Body of pancreas (tissue), 4 donors: ENCODE measurements at places on chromosomes 1 and 21. TPM values are rescaled to one million over a fixed set of nuclear protein-coding genes. Genes with fewer than 3 reads are reported as not detected.

DNA sequence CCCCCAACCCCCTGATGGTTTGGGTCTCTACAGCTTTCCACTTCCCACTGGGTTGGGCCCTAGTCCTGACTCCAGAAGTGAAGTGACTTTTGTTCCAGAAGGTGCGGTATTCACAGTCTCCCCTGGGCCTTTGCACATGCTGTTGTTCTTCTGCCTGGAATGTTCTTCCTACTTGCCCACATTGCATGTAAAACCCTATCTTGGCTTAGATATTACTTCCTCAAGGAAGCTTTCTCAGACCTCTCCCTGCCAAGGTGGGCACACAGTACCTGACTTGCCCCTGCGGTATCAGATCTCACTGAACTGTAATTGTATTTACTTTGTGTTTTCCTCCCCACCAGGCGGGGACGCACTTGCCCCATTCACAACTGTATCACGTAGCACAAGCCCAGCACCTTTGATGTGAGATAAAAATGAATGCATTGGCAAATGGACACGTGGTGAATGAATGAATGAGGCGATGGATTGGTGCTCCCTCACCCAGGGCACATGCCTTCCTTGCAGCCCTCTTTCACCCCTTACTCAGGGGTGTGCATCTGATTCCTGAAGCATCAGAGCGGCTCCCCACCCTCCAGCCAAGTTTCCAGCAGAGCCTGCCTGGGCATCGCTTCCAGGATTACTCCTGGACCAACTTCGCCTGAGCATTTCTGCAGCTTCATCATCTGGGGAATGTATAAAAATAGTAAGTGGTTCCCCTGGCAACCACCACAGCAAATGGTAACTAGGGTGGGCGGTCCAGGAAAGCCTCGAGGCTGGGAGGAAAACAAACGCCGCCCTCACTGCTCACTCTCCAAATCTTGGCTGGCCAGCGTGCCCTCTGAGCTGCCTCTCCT is 19.8 kb downstream of the NENF start:
- no peak overlapping the region for H3K27ac ChIP-seq
- no peak for DNase-seq
- H3K4me1 ChIP-seq: peaks cover 7% of the 10 kb centered on the region
- H3K4me3 ChIP-seq: no peak overlapping the region

DNA sequence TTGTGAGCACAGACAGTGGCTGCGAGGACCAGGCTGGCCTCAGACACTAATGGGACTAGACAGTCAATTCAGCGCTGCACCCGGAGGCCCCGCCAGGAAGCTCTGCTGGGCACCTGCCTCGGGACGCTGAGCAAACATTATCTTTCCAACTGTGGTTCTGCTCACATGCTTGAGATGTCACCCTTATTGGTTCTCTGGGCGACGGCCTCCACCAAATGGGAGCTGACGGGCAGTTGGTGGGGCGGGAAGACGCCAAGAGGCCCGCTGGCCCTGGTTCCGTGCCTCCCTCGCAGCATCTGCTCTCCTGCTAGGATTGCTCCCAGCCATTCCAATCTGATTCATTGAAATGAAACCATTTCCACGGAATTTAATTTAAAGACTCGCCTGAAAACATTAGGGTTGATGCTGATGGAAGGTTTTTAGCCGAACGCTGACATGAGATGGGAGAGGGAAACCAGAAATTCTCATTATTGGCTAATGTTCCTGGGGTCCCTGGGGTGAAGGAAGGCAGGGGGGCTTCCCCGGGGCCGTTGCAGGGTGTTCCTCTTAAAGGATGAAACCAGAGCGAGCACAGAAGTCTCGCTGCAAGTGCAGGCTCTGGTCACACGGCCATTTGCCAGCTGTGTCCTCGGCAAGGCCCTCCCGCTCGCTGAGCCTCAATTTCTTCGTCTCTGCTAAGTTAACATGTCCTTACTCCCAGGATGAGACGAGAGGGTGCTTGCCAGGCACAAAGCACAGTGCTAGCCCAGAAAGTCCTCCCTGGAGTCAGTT is 512.2 kb downstream of the NPHP4 start:
- H3K27me3 ChIP-seq: no peaks in the 10 kb centered on the region
- H3K27ac ChIP-seq: no peak overlapping the region
- DNase-seq: no peak
- peaks cover 29% of the 10 kb centered on the region for H3K4me1 ChIP-seq
- H3K36me3 ChIP-seq: no peaks in the 10 kb centered on the region

Gene HCRTR1
- not detected for total RNA-seq

- H3K27me3 ChIP-seq: no peaks in the 10 kb centered on the region
- no peak overlapping the region for H3K27ac ChIP-seq
- no peak overlapping the region for H3K4me3 ChIP-seq
Observed at GRCh38 chr1:43047135-43047534, 88.5 kb upstream of the SLC2A1 start.

- H3K36me3 ChIP-seq: no peaks in the 10 kb centered on the region
- no peak overlapping the region for H3K4me3 ChIP-seq
- no peak overlapping the region for H3K27ac ChIP-seq
- H3K27me3 ChIP-seq: no peaks in the 10 kb centered on the region
- no peak for DNase-seq
Observed at GRCh38 chr1:48695161-48695560, 81.5 kb downstream of the BEND5 start.

GRCh38 chr21:29496337-29496736 is 197.6 kb downstream of the BACH1 start:
- H3K27me3 ChIP-seq: no peaks in the 10 kb centered on the region
- H3K4me1 ChIP-seq: no peaks in the 10 kb centered on the region
- no peak overlapping the region for H3K4me3 ChIP-seq
- H3K36me3 ChIP-seq: no peaks in the 10 kb centered on the region
- no peak for DNase-seq

Gene FMN2
- 0.33 TPM for total RNA-seq

Gene SPRR2E
- total RNA-seq: not detected

Gene OR10Z1
- total RNA-seq: not detected

GRCh38 chr21:40886931-40887330 is 40.0 kb upstream of the DSCAM start:
- H3K36me3 ChIP-seq: no peaks in the 10 kb centered on the region
- H3K27me3 ChIP-seq: no peaks in the 10 kb centered on the region
- no peak overlapping the region for H3K4me3 ChIP-seq
- H3K4me1 ChIP-seq: no peaks in the 10 kb centered on the region

DNA sequence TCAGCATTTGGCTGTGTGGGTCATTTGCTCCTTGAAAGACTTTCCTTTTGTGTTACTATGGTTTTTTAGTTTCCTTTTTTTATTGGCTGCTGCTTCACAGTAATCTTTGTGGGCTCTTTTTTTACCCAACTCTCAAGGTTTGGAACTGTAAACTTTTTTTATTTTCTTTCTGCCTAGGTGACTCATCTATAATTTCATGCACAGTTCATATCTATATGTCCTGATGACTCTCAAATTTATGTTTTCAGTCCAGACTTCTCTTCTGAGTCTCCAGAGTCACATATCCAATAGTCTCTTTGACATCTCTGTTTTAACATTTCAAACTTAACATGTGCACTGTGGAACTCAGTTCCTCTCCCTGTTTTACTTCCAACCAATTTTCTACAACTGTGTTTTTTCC is 83.4 kb downstream of the ATF6 start:
- peaks cover 9% of the 10 kb centered on the region for H3K4me1 ChIP-seq
- no peak overlapping the region for H3K27ac ChIP-seq
- peaks cover 6% of the 10 kb centered on the region for H3K36me3 ChIP-seq

Gene BRINP2
- total RNA-seq: not detected

Gene FCGR1A
- total RNA-seq: 3.1 TPM

DNA sequence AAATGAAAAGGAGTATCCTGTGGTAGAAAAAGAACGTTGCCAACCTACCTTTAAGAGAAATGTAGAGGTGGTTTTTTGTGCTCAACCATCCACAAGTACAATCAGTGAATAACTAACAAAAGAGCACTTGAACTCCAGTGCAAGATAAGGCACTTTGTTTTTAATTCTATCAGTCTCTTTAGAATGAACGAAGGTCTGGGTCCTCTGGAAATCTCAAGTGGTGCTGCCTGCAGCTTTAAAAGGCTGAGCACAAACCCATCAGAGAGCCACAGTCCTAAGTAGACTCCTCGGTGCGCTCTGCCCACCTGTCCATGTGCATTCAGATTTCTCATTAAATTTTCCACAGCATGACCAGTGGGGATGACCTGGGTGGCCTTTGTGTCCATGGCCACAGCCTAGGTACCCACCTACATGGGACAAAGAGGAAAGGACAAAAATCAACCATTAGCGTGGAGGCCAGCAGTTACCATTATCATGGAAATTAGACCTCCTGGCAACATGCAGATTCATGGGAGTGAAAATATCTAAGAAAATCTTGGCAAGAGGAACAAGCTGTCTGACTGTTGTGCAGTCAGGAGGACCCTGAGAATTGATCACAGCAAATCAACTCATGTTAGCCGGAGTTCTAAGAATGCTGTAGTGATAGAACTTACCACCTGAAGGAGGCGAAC is 9.4 kb downstream of the TRIM45 start:
- H3K36me3 ChIP-seq: no peaks in the 10 kb centered on the region
- no peak overlapping the region for H3K27ac ChIP-seq
- no peak overlapping the region for H3K4me3 ChIP-seq
- DNase-seq: no peak
- H3K27me3 ChIP-seq: no peaks in the 10 kb centered on the region

- H3K27ac ChIP-seq: no peak overlapping the region
- H3K36me3 ChIP-seq: no peaks in the 10 kb centered on the region
- no peak overlapping the region for H3K4me3 ChIP-seq
- H3K27me3 ChIP-seq: no peaks in the 10 kb centered on the region
Observed at GRCh38 chr1:202687798-202688197, 22.5 kb downstream of the SYT2 start.

GRCh38 chr1:112991402-112992120 is 35.6 kb upstream of the SLC16A1 start:
- H3K36me3 ChIP-seq: no peaks in the 10 kb centered on the region
- no peak overlapping the region for H3K4me3 ChIP-seq
- no peak for DNase-seq
- H3K27me3 ChIP-seq: no peaks in the 10 kb centered on the region

Gene SPAG17
- 1.6 TPM for total RNA-seq

DNA sequence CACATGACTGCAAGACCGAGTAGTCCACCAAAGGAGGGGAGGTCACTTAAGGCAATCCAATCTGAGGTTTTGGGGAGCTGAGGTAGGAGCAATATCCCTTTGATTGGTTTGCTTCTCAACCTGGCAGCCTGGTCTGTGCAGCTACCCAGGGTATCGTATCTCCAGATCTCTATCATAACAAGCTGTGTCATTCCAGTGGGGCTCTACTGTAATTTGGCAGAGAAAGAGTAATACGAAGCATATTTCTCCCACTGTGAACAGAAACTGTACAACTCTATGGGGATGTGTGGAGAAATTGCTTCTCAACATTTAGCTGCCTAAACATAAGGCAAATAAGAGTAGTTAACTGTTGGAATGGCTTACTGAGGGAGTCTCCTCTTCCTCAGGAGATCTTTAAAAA is 20.6 kb downstream of the CD101 start:
- peaks cover 5% of the 10 kb centered on the region for H3K4me1 ChIP-seq
- no peak for DNase-seq
- H3K27me3 ChIP-seq: no peaks in the 10 kb centered on the region
- H3K27ac ChIP-seq: no peak overlapping the region

DNA sequence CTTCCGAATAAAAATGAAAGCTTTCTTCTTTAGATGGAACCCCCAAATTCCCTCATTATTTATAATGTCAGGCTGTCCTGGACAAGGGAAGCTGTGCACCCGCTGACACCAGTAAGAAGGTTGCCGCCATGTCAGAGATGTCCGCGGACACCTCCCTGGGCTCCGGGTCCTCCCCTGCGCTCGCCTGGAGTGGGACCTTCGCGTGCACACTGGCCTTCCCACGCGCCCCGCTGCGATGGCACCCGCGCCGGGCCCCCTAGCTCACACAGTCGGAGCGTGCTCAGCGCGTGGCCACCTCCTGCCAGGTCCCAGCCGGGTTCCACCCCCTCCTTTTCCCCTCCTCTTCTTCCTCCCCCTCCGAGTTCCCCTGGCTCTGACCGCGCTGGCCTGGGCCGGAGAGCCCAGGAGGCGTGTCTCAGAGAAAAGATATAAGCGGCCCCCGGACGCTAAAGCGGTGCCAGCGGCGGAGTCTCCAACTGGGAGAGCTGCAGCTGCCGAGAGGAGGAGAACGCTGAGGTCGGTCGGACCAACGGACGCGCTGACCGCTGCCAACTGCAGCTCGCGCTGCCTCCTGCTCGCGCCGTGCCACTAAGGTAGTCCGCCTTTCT is at the start of gene G0S2:
Gene G0S2 (plus strand): TSS at position 456 of the 608 bp plus-strand sequence. CDS start 273 bp downstream, outside the sequence.
- peak within 1 kb of the TSS; percentile 64 for H3K27ac ChIP-seq
- no peaks in the 10 kb centered on the region for H3K27me3 ChIP-seq
- peak; percentile 87 for DNase-seq
- H3K4me3 ChIP-seq: peak within 1 kb of the TSS; percentile 10

- H3K4me1 ChIP-seq: no peaks in the 10 kb centered on the region
- no peak overlapping the region for H3K4me3 ChIP-seq
- H3K27me3 ChIP-seq: no peaks in the 10 kb centered on the region
- no peaks in the 10 kb centered on the region for H3K36me3 ChIP-seq
- DNase-seq: no peak
- H3K27ac ChIP-seq: no peak overlapping the region
Observed at GRCh38 chr21:45869121-45870007, 112.2 kb upstream of the COL6A1 start.

GRCh38 chr1:48524892-48525467 is 53.0 kb upstream of the SPATA6 start:
- H3K36me3 ChIP-seq: no peaks in the 10 kb centered on the region
- no peak for DNase-seq
- H3K27ac ChIP-seq: no peak overlapping the region
- no peaks in the 10 kb centered on the region for H3K4me1 ChIP-seq
- no peaks in the 10 kb centered on the region for H3K27me3 ChIP-seq
- H3K4me3 ChIP-seq: no peak overlapping the region

Gene RGS4
- 14.5 TPM for total RNA-seq

- H3K27me3 ChIP-seq: peaks cover 7% of the 10 kb centered on the region
- H3K4me1 ChIP-seq: peaks cover 29% of the 10 kb centered on the region
- peak overlapping the region; percentile 41 for H3K27ac ChIP-seq
- H3K4me3 ChIP-seq: no peak overlapping the region
Observed at GRCh38 chr1:220877377-220878095, 1.7 kb upstream of the HLX start.

- H3K36me3 ChIP-seq: no peaks in the 10 kb centered on the region
- H3K27me3 ChIP-seq: no peaks in the 10 kb centered on the region
- DNase-seq: no peak
- no peaks in the 10 kb centered on the region for H3K4me1 ChIP-seq
- H3K27ac ChIP-seq: no peak overlapping the region
- no peak overlapping the region for H3K4me3 ChIP-seq
Observed at GRCh38 chr1:239006276-239006675, 380.1 kb upstream of the CHRM3 start.

GRCh38 chr1:109652402-109652801 is 3.5 kb upstream of the GSTM4 start:
- H3K4me1 ChIP-seq: peaks cover 17% of the 10 kb centered on the region
- no peak overlapping the region for H3K27ac ChIP-seq
- H3K36me3 ChIP-seq: no peaks in the 10 kb centered on the region
- H3K4me3 ChIP-seq: no peak overlapping the region
- no peaks in the 10 kb centered on the region for H3K27me3 ChIP-seq

Gene RBM8A
- 47.2 TPM for total RNA-seq

- H3K4me3 ChIP-seq: no peak overlapping the region
- H3K36me3 ChIP-seq: no peaks in the 10 kb centered on the region
- H3K27ac ChIP-seq: no peak overlapping the region
- H3K4me1 ChIP-seq: peaks cover 54% of the 10 kb centered on the region
Observed at GRCh38 chr1:230170622-230171021, 103.6 kb downstream of the GALNT2 start.

Gene LDLRAD2
- total RNA-seq: 2.3 TPM

GRCh38 chr1:203186446-203187303 is at the start of gene CHI3L1:
CHI3L1 (minus strand) TSS chr1:203186704; CDS start chr1:203186623, 81 bp downstream.
- peak; percentile 48 for DNase-seq
- H3K4me1 ChIP-seq: peaks cover 14% of the 10 kb centered on the region
- H3K27me3 ChIP-seq: no peaks in the 10 kb centered on the region
- no peak within 1 kb of the TSS for H3K27ac ChIP-seq
- no peaks in the 10 kb centered on the region for H3K36me3 ChIP-seq

- H3K27ac ChIP-seq: no peak overlapping the region
- H3K27me3 ChIP-seq: no peaks in the 10 kb centered on the region
- H3K36me3 ChIP-seq: no peaks in the 10 kb centered on the region
- no peak overlapping the region for H3K4me3 ChIP-seq
- DNase-seq: no peak
Observed at GRCh38 chr1:91335603-91336002, 69.0 kb downstream of the HFM1 start.
